Airway epithelial cell (primary cell): ENCODE measurements at places on chromosomes 11 and 22. TPM values are rescaled to one million over a fixed set of nuclear protein-coding genes. Genes with fewer than 3 reads are reported as not detected.

Gene TMEM218
- 13.1 and 22.9 TPM in 2 replicates for total RNA-seq

Gene B3GAT1
- not detected in 2 replicates for total RNA-seq

Gene GRK2
- total RNA-seq, result 64.9 and 65.5 TPM in 2 replicates

Gene ARHGAP32
- 23.8 and 30.1 TPM in 2 replicates for total RNA-seq

Gene DGAT2
- 14.7 and 19.0 TPM in 2 replicates for total RNA-seq

Gene XKR3
- not detected in 2 replicates for total RNA-seq

Gene CRYBB2
- not detected in 2 replicates for total RNA-seq

Gene MUC15
- 5.2 and 7.7 TPM in 2 replicates for total RNA-seq

Gene AP2A2
- 33.8 and 39.9 TPM in 2 replicates for total RNA-seq

Gene THRSP
- total RNA-seq, result not detected in 2 replicates

Gene SERPIND1
- 0.14 TPM in 1 of 2 replicates, not detected in the other for total RNA-seq

Gene KRTAP5-10
- total RNA-seq, result not detected in 2 replicates

Gene ALDH3B2
- total RNA-seq, result 43.2 and 65.4 TPM in 2 replicates

Gene POTEH
- total RNA-seq, result not detected in 2 replicates

Gene C11orf42
- total RNA-seq, result not detected in 2 replicates

Gene CD3D
- total RNA-seq, result not detected in 2 replicates

Gene CNIH2
- not detected in 2 replicates for total RNA-seq

Gene NCAPH2
- total RNA-seq, result 38.6 and 55.7 TPM in 2 replicates

Gene TEAD1
- total RNA-seq, result 20.3 and 37.2 TPM in 2 replicates

Gene P2RY6
- 0.21 TPM in 1 of 2 replicates, not detected in the other for total RNA-seq

Gene NOX4
- 1.2 and 1.3 TPM in 2 replicates for total RNA-seq
